ENCODE measurements at places on chromosomes 5 and 9. TPM values are rescaled to one million over a fixed set of nuclear protein-coding genes. Genes with fewer than 3 reads are reported as not detected.

DNA sequence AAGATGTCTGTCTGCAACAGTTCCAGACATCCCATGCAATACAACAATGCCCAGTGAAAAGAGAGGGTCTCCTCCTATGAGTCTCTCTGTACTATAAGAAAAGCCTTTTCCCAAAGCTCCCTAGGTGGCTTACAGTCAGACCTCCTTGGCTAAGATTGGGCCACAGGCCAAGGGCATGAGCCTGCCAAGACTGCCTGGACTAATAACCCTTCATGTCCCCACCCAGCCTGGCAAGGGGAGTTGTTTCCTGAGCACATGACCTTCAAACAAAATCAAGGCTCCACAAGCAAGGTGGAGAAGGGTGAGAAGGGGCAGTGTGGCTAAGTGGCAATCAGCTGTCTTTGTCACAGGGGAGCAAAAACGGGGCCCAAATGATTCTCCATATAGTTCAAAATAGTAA lies 75.6 kb upstream of the ZSWIM6 start:
- no peak for DNase-seq
- no peak overlapping the region for H3K27ac ChIP-seq
- peaks cover 1% of the 10 kb centered on the region for H3K27me3 ChIP-seq
- no peaks in the 10 kb centered on the region for H3K36me3 ChIP-seq
- no peaks in the 10 kb centered on the region for H3K4me1 ChIP-seq

- H3K36me3 ChIP-seq, result no peaks in the 10 kb centered on the region
- H3K4me3 ChIP-seq, result no peak overlapping the region
- H3K4me1 ChIP-seq, result no peaks in the 10 kb centered on the region
- no peaks in the 10 kb centered on the region for H3K27me3 ChIP-seq
- DNase-seq, result no peak
- H3K27ac ChIP-seq, result no peak overlapping the region
Measured at GRCh38 chr5:58403822-58404433, 56.0 kb downstream of the PLK2 start.

DNA sequence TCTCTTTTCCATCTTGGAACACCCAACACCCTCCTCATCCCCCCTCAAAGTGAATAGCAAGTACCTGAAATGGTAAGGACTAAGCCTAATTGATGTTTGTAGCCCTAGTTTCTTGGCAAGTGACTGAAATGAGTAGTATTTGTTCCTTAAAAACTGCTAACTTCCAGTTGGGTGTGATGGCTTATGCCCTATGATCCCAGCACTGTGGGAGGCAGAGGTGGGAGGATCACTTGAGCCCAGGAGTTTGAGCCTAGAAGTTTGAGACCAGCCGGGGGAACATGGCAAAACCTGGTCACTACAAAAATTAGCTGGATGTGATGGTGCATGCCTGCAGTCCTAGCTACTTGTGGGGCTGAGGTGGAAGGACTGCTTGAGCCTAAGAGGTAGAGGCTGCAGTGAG lies 44.1 kb downstream of the ZFR start:
- H3K4me1 ChIP-seq, result peaks cover 10% of the 10 kb centered on the region
- no peak overlapping the region for H3K4me3 ChIP-seq
- peaks cover 87% of the 10 kb centered on the region for H3K36me3 ChIP-seq
- H3K27ac ChIP-seq, result no peak overlapping the region

GRCh38 chr5:54988817-54989216 lies 3.4 kb upstream of the ESM1 start:
- H3K36me3 ChIP-seq, result no peaks in the 10 kb centered on the region
- H3K27ac ChIP-seq, result no peak overlapping the region
- H3K4me3 ChIP-seq, result no peak overlapping the region
- peaks cover 3% of the 10 kb centered on the region for H3K27me3 ChIP-seq

DNA sequence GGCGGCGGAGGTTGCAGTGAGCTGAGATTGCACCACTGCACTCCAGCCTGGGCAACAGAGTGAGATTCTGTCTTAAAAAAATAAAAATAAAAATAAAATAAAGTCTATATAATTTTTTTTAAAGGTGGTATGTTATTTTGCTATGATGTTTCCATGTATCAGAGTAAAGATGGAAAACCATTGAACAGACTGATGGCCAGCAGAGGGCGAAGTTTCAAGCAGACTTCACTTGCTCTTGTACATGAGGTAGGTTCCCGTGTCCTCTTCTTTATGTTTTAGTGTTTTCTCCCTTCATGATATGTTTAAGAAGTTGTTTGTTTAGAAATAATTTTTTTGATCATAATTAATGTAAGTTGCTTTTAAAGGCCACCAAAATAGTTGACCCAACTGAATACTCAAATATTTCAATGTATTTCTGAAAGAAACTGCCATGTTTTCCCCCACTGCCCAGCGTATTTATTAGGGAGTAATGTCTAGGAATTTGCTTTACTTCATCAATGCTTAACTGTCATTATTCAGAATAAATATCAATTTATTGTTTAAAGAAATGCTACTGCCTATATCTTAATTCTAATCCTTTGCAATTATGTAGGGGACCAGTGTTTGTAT lies 146.4 kb downstream of the HACD4 start:
- no peaks in the 10 kb centered on the region for H3K27me3 ChIP-seq
- no peak overlapping the region for H3K27ac ChIP-seq
- DNase-seq, result peak; percentile 44
- no peaks in the 10 kb centered on the region for H3K36me3 ChIP-seq
- H3K4me3 ChIP-seq, result no peak overlapping the region

GRCh38 chr5:122723606-122724352 lies 51.1 kb upstream of the SNX2 start:
- DNase-seq, result no peak
- no peaks in the 10 kb centered on the region for H3K4me1 ChIP-seq
- no peak overlapping the region for H3K4me3 ChIP-seq
- no peak overlapping the region for H3K27ac ChIP-seq
- H3K27me3 ChIP-seq, result no peaks in the 10 kb centered on the region
- H3K36me3 ChIP-seq, result no peaks in the 10 kb centered on the region

DNA sequence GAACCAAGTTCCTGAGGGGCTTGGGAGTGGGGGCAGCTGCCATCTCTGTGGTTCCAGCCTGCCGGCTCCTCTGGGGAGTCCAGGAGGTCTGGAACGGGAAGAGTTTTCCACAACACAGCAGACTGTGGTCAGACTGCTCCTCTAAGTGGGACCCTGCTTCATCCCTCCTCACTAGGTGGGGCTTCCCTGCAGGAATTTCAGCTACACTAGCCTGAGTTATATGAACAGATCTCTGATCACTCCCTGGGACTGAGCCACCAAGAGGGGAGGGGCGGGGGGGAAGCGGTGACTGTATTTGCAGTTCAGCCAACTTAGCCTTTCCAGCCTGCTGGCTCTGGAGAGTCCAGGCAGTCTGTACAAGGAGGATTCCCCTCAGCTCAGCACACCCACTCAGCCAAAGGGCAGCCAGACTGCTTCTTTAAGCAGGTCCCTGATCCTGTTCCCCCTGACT lies 19.4 kb downstream of the DTWD2 start:
- peaks cover 37% of the 10 kb centered on the region for H3K4me1 ChIP-seq
- peak overlapping the region; percentile 64 for H3K4me3 ChIP-seq
- no peaks in the 10 kb centered on the region for H3K27me3 ChIP-seq
- H3K27ac ChIP-seq, result peak overlapping the region; percentile 51

DNA sequence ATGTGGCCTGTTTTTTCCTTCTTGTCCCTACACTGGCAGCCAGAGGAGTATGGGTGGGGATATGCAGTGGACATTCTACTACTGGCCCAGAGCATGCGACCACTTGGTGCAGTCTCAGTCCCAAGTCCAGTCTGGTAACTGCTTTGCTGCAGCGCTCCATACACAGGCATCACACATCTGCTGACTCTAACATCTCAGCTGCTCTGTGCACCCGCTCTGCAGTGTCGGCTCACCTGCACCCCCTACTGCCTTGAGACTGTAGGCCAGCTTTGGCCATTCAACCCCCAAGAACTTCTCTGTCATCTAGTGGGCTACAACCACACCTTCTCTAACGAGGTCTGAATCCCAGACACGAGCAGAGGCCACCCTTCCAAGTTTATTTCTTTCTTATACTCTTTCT lies 46.4 kb upstream of the SLCO6A1 start:
- no peaks in the 10 kb centered on the region for H3K27me3 ChIP-seq
- DNase-seq, result peak; percentile 35
- no peak overlapping the region for H3K27ac ChIP-seq
- no peak overlapping the region for H3K4me3 ChIP-seq
- no peaks in the 10 kb centered on the region for H3K36me3 ChIP-seq

DNA sequence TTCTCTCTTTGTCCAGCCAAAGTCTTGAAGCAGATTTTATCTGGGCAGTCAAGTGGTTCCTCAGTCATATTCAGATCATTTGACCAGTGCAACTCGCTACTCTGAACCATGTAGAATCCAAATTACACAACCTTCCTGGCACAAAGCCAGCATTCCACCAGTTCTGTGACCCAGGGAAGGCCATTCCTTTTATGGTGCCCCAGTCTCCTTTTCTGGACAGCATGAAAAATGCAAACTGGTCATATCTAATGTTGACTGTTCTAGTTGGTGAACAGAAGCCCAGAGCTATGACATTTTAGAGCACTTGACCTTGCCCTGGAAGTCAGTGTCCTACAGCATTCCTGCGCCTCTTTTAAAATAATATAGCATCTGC lies 364.6 kb downstream of the BRINP1 start:
- peak; percentile 12 for DNase-seq
- H3K4me1 ChIP-seq, result no peaks in the 10 kb centered on the region
- no peaks in the 10 kb centered on the region for H3K27me3 ChIP-seq
- H3K36me3 ChIP-seq, result no peaks in the 10 kb centered on the region

GRCh38 chr5:167355346-167355745 lies 936.1 kb upstream of the WWC1 start:
- DNase-seq, result no peak
- no peaks in the 10 kb centered on the region for H3K27me3 ChIP-seq
- no peak overlapping the region for H3K27ac ChIP-seq
- no peaks in the 10 kb centered on the region for H3K4me1 ChIP-seq

- H3K27me3 ChIP-seq, result no peaks in the 10 kb centered on the region
- H3K4me3 ChIP-seq, result no peak overlapping the region
- H3K36me3 ChIP-seq, result no peaks in the 10 kb centered on the region
- no peak for DNase-seq
- no peak overlapping the region for H3K27ac ChIP-seq
Measured at GRCh38 chr9:68841276-68842052, 136.4 kb downstream of the PIP5K1B start.

GRCh38 chr9:113492343-113493202 lies 29.0 kb downstream of the RGS3 start:
- H3K4me3 ChIP-seq, result no peak overlapping the region
- no peaks in the 10 kb centered on the region for H3K27me3 ChIP-seq
- no peak for DNase-seq
- no peaks in the 10 kb centered on the region for H3K4me1 ChIP-seq
- H3K36me3 ChIP-seq, result peaks cover 16% of the 10 kb centered on the region

- no peaks in the 10 kb centered on the region for H3K27me3 ChIP-seq
- peak overlapping the region; percentile 100 for H3K4me3 ChIP-seq
Measured at GRCh38 chr9:36401164-36401740, 1.2 kb upstream of the RNF38 start.

GRCh38 chr9:92600462-92601261 lies 64.9 kb upstream of the ECM2 start:
- H3K4me3 ChIP-seq, result no peak overlapping the region
- no peak overlapping the region for H3K27ac ChIP-seq
- H3K27me3 ChIP-seq, result no peaks in the 10 kb centered on the region
- peaks cover 52% of the 10 kb centered on the region for H3K4me1 ChIP-seq
- no peaks in the 10 kb centered on the region for H3K36me3 ChIP-seq

DNA sequence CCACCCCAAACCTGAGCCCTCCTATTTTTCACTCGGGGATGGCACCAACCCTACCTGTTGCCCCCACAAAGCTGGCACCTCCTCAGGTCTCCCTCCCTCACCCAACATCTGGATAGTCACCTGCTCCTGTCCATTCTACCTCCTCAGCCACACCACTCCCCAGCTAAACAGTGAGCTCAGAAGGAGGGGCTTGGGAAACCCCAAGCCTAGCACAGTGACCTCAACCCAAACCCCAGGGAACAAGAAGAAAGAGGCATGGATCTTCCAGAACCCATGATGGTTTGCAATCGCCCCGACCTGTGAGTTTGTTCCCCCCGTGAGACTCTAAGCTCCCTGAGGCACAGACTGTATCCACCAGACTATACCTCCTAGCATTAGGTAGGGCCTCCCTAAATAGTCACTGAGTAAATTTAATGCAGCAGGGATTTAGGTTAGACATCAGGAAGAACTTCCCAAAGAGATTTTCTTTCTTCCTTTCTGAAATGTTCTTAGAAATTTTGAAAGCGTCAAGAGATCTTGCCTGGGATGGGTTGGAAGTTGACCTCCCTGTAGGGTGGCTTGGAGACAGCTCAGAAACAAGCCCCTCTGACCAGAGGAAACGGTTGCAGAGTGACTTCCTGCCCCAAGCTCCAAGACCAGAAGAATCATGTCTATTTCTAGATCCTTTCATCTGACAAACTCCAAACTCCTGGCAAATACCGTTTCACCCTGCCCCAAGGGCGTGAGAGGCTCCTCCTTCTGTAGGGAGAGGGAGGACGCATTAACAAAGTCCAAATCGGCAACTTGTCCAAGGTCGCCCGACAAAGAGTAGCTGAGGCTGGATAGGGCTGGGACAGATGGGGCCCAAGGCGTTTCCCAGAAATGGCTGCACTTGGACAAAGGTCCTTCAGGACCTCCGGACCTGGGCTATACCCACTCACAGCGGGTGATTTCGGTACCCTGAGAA lies 4.1 kb downstream of the FIBCD1 start:
- H3K4me1 ChIP-seq, result peaks cover 44% of the 10 kb centered on the region
- no peak overlapping the region for H3K4me3 ChIP-seq
- H3K36me3 ChIP-seq, result no peaks in the 10 kb centered on the region

CCL27 gene
- not detected for total RNA-seq

ZNF618 gene
- 0.06 TPM for total RNA-seq

LCN12 gene
- 3.4 TPM for total RNA-seq

FUT7 gene
- not detected for total RNA-seq

OSTF1 gene
- total RNA-seq, result 54.5 TPM

SYK gene
- total RNA-seq, result not detected

SLC28A3 gene
- not detected for total RNA-seq

GABRB2 gene
- total RNA-seq, result not detected

Measured in HepG2 (cell line).